Hematopoietic multipotent progenitor cell treated with erythropoietin and hydrocortisone succinate and interleukin-3 and kit ligand, for 8 days (in vitro differentiated cells): ENCODE measurements at places on chromosomes 6 and 20.

- no peak for DNase-seq
These were observed 38.2 kb upstream of the PMEPA1 start for GRCh38 chr20:57747861-57748481.

- peak; percentile 68 for DNase-seq
These were observed 776 bp downstream of the PPIL1 start for GRCh38 chr6:36873612-36874442.

DNA sequence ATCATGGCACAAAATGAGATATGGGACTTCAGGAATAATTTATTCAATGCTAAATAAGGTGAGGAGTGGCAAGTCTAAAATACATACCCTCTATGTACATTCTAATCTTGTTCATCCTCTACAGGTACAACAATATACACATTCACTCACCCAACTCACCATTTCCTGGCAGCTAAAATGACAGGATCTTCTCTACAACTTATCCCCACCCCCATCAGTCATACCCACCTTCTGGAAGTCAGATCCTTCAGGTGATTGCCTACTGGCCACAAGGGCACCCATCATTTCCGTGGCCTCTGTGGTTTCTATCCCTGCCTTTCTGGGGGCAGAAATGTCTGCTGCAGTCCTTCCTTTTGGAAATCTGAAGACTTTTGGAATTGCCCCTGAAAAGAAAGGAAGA, 22.8 kb upstream of the CRIP3 start:
- no peak for DNase-seq

- DNase-seq = no peak
These were observed 3.7 kb upstream of the ZNF335 start for GRCh38 chr20:45975686-45976085.

GRCh38 chr6:5624256-5624655, 362.9 kb downstream of the FARS2 start:
- DNase-seq = no peak

DNA sequence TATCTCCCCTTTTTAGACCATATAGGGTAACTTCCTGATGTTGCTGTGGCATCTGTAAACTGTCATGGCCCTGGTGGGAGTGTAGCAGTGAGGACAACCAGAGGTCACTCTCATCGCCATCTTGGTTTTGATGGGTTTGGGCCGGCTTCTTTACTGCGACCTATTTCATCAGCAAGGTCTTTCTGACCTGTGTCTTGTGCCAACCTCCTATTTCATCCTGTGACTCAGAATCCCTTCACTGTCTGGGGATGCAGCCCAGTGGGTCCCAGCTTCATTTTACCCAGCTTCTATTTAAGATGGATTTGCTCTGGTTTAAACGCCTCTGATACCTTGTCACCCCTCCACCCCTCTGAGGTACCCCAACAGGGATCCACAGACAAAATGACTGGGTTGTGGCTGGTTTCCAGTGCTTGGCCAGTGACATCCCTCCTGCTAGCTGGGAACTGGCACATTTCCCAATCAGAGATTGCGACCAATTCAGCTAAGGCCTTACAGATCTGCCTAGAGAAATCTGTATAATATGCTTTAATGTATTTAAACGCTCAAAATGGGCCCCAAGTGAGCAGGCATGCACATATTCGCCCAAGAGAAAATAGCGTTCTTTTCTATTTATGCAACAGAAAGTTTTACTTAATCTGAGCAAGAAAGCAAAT, 315.6 kb upstream of the QKI start:
- DNase-seq = no peak

DNA sequence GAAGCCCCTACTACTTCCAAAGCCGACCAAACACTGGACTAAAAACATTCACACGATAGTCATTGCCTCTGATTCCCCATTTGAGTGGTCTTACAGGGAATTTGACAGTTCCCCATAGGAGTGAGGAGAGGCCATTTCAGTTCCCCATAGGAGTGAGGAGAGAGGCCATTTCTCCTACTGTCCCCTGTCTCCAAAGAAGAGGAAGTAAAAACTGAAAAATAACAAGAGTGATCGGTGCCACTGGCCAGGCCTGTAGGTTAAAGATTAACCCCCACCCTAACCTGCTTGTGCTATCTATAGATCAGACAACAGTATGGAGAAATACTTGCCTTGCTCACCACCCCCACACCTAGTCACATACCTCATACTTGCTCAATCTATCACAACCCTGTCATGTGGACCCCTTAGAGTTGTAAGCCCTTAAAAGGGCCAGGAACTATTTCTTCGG, 204.0 kb upstream of the MOCS1 start:
- no peak for DNase-seq

DNA sequence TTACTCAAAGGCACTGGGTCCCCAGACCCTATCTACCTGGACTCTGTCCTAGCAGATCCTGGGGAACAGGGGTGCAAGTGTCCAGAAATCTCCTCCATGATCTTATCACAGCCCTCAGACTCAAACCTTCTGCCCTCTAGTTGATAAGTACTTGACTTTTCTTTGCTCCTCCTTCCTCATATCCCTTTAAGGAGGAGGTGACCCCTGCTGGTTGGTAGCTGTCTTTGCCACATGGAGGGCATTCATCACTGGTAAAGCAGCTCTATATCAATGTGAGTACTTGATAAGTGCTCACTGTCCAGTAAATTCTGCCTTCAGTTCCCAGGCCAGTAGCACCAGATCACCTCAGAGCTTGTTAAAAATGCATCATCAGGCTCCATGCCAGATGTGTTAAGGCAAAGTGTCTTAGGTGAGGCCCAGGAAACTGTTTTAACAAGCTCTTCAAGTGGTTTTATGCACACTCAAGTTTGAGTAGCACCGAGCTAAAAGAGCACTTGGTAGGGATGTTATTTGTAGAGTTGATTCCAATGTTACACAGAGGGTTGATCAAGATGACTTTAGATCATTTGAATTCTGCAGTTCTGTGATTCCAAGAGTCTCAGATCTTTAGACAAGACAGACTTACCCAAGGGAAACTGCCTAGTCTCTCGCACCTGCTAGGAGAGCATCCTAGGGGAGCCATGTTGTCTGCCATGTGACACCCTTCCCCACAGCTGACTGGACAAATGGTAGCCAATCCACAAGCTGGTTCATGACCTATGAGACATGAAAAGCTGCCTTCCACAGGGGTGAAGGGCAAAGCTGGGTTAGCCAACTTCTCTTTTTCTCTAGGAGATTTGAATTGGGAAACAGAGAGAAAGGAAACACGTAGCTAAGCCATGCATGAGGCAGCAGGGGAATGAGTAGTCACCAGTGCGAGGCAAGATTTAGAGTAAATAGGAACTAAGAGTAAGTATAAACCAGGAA, 18.6 kb downstream of the TREML2 start:
- DNase-seq = peak; percentile 85

- no peak for DNase-seq
These were observed 39.6 kb downstream of the ILRUN start for GRCh38 chr6:34657037-34657306.

DNA sequence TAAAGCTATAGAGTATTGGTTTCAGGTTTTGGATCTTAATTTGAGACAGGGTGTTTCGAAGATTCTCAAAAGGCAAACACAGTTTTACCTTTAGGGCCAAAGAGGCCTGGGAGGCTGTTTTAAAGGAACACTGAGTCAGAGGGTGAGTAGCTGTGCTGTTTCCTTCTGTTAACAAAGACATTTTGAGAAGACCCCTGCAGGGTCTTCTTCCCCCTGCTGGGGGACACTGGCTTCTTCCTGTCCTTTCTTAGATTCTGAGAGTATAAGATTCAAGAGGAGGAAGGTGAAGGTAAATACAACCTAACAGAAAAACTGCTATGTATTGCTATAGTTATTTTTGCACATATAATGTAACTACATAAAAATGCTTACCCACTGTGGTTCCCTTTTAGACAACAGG, 19.0 kb downstream of the HS3ST5 start:
- no peak for DNase-seq

GRCh38 chr6:137423451-137424168, 70.6 kb downstream of the OLIG3 start:
- DNase-seq = no peak

GRCh38 chr6:311679-312220, 19.5 kb downstream of the DUSP22 start:
- DNase-seq = peak; percentile 52

GRCh38 chr20:56247954-56248782, at the start of gene MC3R:
Gene MC3R (plus strand): TSS chr20:56248732. CDS start chr20:56248844, 112 bp downstream.
- peak; percentile 53 for DNase-seq

DNA sequence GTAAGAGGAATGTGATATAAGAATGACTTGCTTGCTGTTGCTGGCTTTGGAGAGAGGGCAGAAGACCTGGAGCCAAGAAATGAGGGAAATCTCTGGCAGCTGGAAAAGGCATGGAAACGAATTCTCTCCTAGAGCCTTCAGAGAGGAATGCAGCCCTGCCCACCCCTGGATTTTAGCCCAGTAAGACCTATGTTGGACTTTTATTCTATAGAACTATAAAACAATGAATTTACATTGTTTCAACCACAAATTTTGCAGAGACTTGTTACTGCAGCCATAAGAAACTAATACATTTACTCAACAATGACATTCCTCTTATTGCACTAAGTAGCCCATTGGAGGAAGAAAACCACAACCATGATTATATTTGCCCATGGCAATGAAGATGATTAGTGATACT, 39.5 kb upstream of the PREP start:
- no peak for DNase-seq

GRCh38 chr6:109892451-109893435, 85.4 kb upstream of the GPR6 start:
- no peak for DNase-seq

- no peak for DNase-seq
These were observed 461.6 kb downstream of the ADGRB3 start for GRCh38 chr6:69096681-69097080.

GRCh38 chr20:64189530-64189966, 25.3 kb downstream of the MYT1 start:
- DNase-seq = no peak

DNA sequence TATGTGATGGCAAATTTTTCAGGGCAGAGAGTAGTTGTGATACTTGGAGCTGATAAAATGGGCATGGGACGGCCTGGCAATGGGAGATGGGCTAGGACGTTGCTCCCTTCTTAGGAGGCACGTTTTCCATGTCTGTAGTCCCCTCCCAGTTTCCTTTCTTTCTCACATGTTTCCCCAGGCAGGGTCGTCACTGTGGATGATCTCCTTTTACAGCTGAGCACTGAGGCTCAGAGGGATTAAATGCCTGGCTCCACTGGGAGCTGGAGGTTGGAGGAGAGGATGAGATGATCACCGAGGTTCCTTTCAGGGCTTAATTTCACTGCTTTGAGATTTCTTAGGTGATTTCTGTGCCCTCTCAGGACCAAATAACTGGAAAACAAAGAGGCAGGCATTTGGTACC, 136.7 kb downstream of the SOBP start:
- DNase-seq = no peak

DNA sequence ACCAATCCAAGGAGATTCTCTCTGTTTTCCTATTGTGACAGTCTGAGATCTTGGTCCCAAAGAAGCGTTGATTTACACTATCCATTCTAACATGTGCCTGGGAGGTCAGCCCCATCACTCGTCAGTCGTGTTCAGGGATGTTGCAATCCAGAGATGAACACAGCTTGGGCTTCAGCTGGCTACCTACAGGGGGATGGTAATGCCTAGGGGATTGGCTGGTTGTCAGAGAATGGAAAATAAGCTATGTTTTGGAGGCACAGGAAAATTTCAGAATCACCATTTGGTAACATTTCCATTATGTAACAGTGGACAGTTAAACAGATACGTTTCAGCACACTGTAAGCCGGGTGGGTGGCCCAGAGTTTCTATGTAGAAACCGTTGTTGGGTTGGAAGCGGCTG, 147.1 kb upstream of the RALGAPA2 start:
- no peak for DNase-seq

DNA sequence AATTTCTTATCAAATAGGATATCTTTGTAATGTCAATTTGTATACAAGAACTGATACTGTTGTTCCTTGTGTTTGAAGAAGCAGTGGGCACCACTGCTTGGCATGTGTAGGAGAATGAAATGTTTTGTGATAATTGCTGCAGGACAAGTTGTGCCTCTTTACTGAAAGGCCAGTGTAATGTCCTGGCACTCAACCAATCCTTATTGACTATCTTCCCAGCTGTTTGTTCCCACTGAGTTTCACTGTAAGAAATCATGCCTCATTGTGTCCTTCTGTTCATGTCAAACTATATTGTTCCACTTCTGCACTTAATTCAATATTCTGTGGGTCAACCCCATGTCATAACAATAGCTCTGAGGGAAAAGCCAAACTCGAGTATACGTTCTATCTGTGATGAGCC, 136.1 kb upstream of the FAM83B start:
- no peak for DNase-seq

DNA sequence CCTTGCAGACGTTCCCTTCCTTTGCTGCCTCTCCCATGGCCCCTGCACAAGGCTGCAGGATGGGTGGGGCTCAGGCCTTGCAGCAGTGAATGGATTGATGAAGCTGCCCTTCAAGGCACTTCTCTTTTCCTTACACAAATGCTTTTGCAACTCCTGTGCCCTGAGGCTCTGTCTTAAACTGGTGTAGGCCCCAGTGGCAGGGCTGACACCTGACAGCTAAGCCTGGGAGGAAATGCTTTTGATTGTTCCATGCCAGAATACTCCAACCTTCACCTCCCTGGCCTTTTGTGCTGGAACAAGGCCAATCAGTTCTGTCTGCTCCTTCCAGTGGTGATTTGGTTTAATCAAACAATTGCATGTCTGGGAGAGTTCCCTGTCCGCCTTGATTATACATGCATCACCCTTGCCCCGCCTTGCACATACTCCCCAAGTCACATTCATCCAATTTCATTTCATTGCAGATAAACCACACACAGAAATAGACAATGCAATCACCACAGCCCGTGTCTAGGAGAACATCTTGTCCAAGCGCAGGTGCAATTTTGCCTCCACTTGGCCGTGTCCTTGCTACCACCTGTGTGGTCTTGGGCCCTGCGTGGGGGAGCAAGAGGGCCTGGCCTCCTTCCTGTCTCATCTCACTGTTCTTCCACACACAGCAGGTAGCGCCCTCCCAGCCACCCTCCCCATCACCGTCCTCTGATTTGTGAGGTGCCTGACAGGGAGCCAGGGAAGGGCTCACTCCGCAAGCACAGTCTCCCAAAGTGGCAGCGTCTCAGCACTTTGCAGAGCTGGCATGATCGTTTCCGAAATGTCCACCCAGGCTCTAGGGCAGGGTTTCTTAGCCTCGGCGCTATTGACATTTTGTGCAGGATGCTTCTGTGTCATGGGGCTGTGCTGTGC, 120.4 kb downstream of the CDH26 start:
- DNase-seq = peak; percentile 59

- DNase-seq = no peak
These were observed 54.9 kb upstream of the PDE10A start for GRCh38 chr6:165717732-165718465.

DNA sequence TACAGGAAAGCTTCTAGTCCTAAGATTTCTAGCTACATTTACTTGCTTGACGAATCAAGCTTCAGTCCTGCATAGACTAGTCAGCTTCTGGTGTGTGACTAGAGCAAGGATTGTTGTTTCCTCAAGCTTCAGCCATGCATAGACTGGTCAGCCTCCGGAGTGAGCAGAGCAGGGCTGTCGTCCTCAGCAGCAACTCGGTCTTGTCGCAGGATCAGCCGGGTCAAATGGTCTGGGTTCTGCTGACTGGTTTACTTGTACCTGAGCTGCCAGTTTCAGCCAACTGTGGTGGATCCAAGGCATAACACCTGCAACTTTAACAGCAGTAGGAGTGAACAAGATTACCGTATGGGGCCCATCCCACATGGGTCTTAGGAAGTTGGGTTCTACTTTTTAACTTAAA, 10.8 kb upstream of the GMPR start:
- DNase-seq = no peak

- DNase-seq = no peak
These were observed 79.8 kb upstream of the CCN6 start for GRCh38 chr6:111973927-111974639.
